ENCODE measurements at places on chromosomes 7 and 10.

DNA sequence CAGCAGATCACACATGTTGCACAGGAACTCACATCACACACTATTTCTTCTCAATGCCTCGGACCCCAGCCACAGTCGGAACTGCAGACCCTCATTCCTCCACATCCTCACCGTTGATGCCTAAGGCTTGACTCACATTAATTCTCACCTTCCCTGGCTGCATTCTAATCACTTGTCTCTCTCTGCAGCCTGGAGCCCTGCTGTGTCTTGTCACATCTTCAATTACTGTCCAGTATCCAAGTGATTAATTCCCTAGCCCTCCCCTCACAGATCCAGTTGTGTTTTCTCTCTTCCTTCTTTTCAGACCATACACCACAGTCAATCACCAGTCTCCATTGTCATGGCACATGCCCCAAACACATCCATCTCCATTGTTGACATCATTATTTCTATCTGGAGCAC, 592.4 kb upstream of the IGFBP3 start:
- peak; percentile 41 for DNase-seq

GRCh38 chr7:98202367-98203195, 8.7 kb upstream of the BHLHA15 start:
- DNase-seq = no peak

DNA sequence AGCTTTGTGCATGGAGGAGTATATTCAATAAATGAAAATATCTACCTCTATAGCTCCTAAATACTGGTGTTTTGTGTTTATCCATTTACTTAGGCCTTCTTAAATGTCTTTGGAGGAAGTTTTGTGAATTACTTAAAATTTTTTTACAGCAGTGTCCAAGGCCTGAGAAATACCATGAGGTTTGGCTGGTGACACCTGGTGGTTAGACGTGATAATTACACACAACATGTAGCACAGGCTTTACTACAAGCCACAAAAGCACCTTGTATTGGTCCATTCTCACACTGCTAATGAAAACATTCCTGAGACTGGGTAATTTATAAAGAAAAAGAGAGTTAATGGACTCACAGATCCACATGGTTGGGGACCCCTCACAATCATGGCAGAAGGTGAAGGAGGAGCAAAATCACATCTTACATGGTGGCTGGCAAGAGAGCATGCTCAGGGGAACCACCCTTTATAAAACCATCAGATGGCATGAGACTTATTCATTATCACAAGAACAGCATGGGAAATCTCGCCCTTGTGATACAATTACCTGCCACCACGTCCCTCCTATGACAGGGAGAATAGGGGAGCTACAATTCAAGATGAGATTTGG, 20.6 kb downstream of the HYAL4 start:
- DNase-seq = peak; percentile 35

GRCh38 chr7:100604028-100604975, 2.1 kb downstream of the PCOLCE start:
- peak; percentile 84 for DNase-seq

- no peak for DNase-seq
These were observed 283.5 kb downstream of the WDR11 start for GRCh38 chr10:121134711-121135110.

DNA sequence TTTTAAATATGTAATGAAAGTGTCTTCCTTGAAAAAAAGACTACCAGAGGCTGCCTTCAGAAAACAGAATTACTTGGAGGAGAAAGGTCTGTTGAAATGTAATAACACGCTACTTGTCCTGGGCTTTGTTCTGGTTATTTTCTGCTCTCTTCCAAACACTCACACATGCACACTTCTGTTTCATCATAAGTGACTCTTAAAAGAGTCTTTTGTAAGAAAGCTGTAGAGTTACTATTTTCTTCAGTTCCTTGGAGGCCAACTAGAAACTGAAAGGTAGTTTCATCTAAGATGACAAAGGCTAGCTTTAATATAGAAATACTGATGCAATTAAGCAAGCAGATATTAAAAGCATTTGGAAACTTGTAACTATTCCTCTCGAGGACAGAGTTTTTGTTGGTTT, 39.1 kb downstream of the TASOR2 start:
- DNase-seq = no peak

DNA sequence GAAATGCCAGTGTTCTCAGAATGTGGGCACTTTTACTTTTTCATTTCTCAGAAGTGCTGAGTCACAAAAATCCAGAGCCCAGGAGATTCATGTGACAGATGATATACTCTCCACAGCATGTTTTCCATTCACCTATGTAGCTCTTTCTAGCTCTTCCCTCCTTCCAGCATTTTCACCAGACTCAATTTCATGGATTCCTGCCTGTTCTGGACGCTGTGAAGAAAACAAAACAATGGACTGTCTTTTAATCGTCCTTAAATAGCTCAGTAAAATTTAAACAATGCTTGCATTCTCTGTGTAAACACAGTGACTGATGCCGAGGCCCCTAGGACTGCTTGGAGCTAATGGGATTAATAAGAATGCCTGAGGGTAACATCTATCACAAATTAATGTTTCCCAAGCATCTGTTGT, 25.5 kb downstream of the ZNF713 start:
- DNase-seq = no peak

GRCh38 chr10:84412482-84412881, 84.1 kb downstream of the CCSER2 start:
- DNase-seq = no peak

DNA sequence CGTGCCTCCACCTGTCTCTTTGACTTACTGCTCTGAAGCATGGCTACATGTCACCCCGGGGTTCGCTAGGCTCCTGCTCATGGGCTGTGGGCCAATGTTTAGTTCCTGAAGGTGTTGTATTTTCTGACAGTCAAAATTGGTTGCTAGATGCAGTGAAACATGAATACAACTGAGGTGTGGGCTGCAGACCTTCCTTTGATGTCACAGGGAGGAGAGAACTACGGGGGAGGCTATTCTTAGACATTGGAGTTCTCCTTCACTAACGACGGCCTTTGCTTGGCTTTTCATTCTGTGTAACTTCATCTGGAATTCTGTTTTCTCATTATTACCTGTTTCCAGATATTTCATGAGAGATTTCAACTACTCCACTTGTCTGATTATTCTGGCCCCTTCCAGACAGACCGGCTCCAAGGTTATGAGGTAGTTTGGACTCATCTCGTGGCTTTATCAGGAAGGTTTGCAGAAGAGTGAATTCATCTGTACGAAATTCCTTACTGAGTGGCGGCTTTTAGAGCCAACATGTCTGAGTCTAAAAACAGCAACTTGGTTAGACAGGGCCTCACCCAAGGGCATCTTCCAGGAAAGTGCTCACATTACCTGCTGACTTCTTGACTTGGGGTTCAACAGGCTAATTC, 774.7 kb downstream of the SUGCT start:
- DNase-seq = no peak

DNA sequence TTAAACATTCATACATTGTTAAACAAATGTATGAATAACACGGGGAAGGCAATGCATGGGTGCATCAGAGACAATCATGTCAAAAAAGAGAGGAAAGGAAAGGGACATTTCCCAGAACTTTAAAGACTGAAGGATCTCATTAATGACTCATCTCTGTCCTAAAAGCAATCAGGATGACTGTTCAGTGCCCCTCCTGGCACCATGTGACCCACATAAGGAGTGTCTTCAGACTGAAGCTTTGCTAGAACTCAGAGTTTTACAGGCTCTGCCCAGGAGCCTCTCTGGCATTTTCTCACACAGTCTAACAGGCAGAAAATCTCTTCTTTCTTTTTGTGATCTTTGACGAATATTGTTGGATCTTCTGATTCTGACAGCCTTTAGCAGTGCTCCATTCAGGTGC, 315.3 kb downstream of the OTUD1 start:
- no peak for DNase-seq

GRCh38 chr7:66522518-66522917, 106.2 kb upstream of the KCTD7 start:
- DNase-seq = no peak

GRCh38 chr10:73376679-73377078, 18.0 kb upstream of the CFAP70 start:
- DNase-seq = no peak

- no peak for DNase-seq
These were observed 162.3 kb upstream of the AHR start for GRCh38 chr7:17136126-17136525.

GRCh38 chr10:61751599-61751998, 88.9 kb downstream of the CABCOCO1 start:
- no peak for DNase-seq

GRCh38 chr10:11610826-11611247, 613 bp downstream of the USP6NL start:
- DNase-seq = peak; percentile 29

GRCh38 chr7:33842150-33842549, 63.2 kb upstream of the BMPER start:
- no peak for DNase-seq

DNA sequence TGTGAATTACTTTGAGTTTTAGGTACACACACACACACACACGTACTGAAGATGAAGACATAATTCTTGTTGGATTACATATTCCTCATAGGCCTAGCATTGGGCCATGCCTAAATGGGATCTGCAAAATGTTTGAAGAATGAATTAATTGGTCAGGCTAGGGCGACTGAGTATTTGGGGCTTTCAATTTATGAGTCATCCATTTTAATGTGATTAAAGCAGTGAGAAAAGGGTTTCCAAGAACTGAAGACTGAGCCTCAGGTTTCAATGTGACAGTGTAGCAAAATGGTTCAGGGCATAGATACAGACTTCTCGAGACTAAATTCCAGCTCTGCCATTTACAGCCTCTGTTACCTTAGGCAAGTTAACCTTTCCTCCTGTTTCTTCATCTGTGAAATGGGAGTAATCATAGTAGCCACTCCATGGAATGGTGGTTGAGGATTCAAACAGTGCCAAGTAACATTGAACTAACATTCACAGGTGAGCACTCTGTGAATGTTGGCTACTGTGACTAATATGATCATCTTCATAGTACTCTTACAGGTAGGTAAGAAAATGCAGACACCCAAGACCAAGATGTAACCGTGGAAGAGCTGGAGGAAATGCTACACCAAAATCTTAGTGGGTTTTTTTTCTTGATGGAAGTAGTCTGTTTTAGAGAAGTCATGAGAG, 7.6 kb downstream of the BPGM start:
- DNase-seq = no peak

DNA sequence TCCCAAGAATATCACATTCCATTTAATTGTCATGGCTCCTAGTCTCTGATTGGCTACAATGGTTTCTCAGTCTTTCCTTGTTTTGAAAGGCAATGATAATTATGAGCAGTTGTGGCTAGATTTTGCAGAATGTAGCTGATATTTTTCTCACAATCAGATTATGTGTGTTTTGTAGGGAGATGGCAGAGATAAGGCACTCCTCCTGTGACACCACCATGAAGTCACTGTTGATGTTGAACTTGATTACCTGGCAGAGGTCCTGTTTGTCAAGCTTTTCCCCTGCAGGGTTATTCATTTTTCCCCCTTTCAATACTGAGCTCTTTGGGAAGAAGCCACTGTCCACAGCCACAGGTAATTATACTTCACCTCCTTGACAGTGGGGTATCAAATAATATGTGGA, 602.9 kb upstream of the PFKP start:
- no peak for DNase-seq

- DNase-seq = no peak
These were observed 153.0 kb upstream of the GPR26 start for GRCh38 chr10:123512901-123513775.

All from ELF-1 (cell line).